ENCODE measurements at places on chromosomes 1 and 21. TPM values are rescaled to one million over a fixed set of nuclear protein-coding genes. Genes with fewer than 3 reads are reported as not detected.

Gene RPE65
- 0.19 TPM for total RNA-seq

Gene HCN3
- 1.5 TPM for total RNA-seq

Gene CYP2J2
- total RNA-seq: not detected

Gene KLHL17
- 8.9 TPM for total RNA-seq

Gene ASTN1
- 0.14 TPM for total RNA-seq

Gene CRYBG2
- total RNA-seq: 0.52 TPM

Gene S100A3
- 4.1 TPM for total RNA-seq

Gene PEAR1
- 14.6 TPM for total RNA-seq

DNA sequence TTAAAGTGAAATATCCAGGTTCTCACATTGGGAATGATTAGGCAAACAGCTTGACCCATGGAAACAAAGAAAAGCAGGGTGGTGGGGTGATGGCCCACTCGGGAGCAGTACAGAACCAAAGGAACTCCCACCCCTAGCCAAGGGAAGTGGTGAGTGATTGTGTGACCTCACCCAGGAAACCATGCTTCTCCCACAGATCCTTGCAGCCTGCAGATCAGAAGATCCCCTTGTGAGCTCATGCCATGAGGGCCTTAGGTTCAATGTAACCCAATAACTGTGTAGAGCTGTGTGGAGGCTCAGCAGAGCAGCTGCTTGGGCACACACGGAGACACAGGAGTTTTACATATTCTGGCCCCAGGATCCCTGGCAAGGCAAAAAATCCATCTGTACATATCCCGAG, 311.8 kb upstream of the DPYD start:
- DNase-seq: no peak

DNA sequence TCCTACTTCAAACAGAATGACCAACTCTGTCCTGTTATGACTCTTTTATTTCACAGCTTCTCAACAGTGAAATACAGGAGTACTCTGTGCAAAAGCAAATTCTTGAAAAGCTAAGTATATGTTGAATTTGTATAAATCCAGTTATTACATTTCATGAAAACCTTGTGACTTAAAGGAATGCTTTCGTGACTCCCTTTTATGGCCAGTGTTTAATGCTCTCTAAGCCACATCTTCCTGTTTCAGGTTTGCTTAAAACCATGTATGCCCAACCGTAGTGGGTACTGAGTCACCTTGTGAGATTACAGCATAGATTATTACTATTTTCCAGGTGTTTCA, 40.2 kb upstream of the KIF1B start:
- no peak for DNase-seq

DNA sequence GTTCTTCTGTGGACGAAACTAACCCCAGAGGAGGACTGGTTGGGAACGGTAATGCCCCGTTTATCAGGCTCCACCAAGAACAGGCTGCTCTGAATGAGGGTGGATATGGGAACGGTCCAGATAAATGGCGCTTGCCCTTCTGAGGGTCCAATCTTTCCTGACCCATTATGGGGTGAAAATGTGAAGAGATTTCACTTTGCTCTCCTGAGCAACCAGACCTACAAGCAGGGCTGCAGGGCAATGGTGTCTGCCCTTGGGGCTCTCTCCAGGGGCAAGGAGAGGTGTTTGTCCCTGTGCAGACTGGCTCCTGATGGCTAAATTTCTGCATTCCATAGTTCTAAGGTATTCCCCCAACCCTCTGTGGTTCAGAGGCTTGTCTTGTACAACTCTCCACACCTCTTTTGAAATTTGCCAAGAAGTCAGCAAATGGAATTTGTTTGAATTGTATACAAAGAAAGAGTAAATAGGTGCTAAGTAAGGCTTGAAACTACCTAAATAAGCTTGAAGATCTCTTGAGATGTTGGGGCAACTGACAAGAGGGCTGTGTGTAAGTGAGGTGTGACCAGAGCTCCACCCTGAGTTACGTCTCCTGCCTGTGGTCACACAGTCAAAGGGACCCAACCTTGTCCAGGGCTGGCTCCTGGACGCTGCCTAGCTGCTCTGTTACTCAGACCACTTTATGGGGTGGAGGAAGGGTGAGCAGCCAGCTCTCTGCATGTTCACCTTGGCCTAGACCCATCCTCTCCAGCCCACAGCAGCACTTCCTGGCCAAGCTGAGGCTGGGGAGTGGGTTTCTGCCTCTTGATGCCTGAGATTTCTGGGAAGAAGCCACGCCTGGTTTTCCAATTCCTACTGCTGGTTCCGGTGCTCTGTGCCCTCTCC, 24.8 kb downstream of the SLC2A1 start:
- DNase-seq: no peak

DNA sequence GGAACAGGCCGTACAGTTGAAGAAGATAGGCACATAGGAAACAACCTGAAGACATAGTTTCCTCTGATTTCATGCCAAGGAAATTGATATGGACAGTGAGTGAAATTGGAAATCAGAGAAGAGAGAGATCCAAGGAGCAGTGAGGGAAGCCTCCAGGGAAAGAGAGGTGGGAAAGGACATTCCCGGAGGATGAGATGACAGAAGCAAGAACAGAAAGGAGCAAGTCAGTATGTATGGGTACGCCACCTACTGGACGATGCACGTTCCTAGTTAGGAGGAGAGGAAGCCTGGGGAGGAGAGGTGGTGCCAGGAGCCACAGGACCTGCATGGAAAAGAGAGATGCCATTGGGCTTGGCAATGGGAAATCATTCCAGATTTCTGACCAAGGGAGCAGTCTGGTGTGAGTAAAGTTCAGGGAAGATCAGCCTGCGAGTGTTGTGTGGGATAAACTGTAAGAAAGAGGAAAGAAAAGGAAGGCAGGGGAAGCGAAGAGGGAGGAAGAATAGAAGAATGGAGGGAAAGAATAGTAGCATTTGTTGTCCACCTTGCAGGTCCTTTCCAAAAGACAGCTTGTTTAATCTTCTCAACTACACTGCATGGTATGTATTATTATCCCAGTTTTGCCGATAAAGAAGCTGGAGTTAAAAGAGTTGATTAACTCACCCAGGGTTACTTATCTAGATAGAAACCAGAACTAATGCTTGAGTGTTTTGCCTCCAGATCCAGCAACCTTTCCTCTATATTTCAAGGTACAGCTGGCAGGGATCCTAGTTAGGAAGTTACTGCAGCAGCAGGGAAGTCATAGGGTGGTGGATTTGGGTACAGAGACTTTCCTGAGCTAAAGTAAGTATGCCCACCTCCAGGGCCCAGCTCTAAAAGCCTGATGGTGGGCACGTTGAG, 27.4 kb downstream of the C1orf116 start:
- no peak for DNase-seq

GRCh38 chr1:205746757-205747412, 3.1 kb downstream of the NUCKS1 start:
- no peak for DNase-seq

- DNase-seq: no peak
Measured at GRCh38 chr1:167864392-167865032, 49.4 kb downstream of the ADCY10 start.

- no peak for DNase-seq
Measured at GRCh38 chr1:218779341-218780100, 394.2 kb upstream of the LYPLAL1 start.

- no peak for DNase-seq
Measured at GRCh38 chr21:15564907-15565306, 164.9 kb upstream of the USP25 start.

DNA sequence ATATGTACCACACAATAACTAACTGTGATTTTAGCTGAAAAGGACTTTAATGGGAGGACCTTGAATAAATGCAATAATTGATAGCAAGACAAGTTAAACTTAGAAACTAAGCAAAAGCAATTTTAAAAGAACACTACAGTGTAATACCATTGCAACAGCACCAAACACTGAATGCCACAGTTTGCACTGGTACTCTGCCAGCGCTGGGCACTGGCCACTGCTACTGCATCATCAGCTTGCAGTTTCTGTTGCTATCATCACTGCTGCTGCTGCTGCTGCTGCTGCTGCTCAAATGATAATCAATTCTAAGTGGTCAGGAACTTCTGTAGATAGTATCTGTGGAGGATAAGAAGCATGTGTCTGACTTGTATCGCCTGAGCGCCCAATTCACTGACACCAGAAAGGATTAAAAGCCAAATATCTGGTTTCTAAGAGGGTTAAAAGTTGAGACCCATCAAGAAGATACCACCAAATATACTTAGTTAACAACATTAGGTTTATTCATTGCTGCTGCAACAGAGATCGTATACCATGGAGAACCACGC, 306.9 kb downstream of the LRRC40 start:
- no peak for DNase-seq

- DNase-seq: no peak
Measured at GRCh38 chr1:118485757-118486156, 300.7 kb upstream of the SPAG17 start.

DNA sequence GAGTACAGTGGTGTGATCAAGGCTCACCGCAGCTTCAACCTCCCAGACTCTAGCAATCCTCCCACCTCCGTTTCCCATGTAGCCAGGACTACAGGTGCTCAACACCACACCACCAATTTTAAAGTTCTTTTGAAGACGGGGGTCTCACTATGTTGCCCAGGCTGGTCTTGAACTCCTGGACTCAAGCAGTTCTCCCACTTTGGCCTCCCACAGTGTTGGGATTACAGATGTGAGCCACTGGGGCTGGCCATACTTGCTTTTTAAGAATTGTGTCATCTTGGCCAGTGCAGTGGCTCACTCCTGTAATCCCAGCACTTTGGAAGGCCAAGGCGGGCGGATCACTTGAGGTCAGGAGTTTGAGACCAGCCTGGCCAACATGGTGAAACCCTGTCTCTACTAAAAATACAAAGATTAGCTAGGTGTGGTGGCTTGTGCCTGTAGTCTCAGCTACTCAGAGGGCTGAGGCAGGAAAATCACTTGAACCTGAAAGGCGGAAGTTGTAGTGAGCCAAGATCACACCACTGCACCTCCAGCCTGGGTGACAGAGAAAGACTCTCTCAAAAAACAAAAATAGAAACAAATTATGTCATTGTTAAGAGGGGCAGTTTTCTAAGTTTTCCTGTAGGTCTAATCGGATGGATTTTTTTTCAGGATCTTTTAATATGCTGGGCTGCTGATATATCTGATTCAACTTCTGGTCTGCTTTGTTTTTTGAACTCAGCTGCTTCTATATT, 18.7 kb downstream of the AK4 start:
- DNase-seq: peak; percentile 46

- no peak for DNase-seq
Measured at GRCh38 chr1:91406773-91407389, 2.2 kb upstream of the HFM1 start.

DNA sequence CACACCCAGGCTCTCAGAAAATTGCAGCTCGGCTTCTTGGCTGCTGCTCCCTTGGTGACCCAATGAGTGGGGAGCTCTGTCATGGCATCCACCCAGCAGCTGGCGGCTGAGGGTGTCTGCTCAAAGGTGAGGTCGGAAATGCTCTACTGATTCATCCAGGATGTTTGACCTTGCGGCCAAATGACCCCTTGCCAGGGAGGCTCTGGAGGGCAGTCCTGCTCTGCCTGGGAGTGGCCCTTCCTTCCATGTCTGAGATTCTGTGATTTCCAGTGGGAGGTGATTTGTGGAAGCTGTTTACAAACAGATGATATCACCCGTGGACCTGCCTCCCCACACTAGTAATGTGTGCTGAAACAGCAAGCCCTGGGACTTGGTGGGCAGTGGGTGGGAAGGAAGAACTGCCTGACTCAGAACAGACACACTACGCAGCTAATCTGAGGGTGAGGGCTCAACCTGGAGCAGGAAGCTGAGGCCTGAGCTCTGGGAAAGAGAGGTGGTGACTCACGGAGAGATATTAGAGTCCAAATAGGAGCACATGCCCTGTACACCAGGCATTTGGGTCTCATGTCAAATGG, 3.0 kb downstream of the CRCT1 start:
- no peak for DNase-seq

DNA sequence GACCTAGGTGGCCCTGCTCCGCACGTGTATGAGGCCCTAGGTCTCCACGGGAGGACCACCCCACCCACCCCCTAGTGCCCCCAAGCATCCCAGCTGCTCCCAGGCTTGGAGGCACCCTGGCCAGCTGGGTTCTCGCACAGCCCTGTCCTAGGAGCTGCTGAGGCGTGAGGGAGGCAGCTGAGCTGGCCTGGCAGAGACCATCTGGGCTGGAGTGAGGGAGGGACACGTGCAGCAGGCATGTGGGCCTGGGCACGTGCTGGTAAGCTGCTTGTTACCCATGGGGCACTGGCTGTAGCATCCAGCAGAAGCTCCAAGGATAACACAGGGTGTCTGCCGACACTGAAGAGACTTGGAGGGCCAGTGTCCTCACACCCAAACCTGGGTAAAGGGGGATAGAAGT, 10.1 kb downstream of the SLC6A9 start:
- DNase-seq: no peak

DNA sequence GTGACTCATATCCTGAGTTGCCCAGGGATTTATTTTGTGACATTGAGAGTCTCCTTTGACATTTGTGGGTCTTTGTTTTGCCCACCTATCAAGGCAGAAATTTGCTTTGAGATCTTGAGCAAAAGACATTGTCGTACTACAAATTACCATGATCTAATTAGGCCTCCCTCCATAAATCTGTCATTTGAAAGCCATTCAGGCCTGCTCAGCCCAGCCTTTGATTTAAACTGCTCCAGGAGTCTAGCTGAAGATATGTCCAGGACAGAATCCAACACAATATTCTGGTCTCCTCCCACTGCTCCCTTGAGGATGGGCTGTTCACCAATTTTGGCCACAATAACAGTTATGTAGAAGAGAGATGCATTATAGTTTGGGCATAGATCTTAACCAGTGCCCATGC, 86.7 kb downstream of the PROX1 start:
- no peak for DNase-seq

DNA sequence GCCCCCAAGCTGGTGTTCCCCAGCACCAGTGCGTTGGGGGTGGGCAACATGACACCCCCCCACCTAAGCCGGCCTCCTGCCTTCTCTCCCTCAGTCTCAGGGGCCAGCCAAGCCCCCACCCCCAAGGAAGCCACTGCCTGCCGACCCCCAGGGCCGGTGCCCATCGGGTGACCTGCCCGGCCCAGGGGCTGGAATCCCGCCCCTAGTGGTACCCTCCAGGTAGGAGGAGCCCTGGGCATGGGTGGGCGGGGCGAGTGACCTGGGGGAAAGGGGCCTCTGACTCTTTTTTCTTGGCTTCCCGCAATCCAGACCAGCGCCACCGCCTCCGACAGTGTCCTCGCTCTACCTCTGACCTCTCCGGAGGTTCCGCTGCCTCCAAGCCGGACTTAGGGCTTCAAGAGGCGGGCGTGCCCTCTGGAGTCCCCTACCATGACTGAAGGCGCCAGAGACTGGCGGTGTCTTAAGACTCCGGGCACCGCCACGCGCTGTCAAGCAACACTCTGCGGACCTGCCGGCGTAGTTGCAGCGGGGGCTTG, 1.3 kb upstream of the EFNA4 start:
- no peak for DNase-seq

GRCh38 chr1:179447489-179447888, 81.7 kb downstream of the AXDND1 start:
- no peak for DNase-seq

- DNase-seq: no peak
Measured at GRCh38 chr1:46130121-46130520, 2.3 kb downstream of the PIK3R3 start.

DNA sequence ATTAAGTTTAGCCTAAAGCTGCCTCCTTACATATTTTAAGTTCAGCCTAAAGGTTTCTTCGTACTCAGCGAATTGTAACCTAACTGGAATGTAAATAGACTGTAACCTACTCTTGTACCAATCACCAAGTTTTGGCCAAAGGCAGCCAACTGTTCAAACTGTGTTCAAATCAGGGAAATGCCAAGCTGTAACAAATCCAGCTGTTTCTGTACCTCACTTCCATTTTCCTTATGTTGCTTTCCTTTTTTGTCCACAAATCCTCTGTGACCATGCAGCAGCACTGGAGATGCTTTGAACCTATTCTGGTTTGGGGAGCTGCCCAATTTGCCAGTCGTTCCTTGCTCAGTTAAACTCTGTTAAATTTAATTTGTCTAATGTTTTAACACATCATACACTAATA, 3.2 kb upstream of the APOBEC4 start:
- DNase-seq: no peak

GRCh38 chr1:31861346-31861745, 45.5 kb upstream of the SPOCD1 start:
- no peak for DNase-seq
